ENCODE measurements at places on chromosomes 1 and 21.

DNA sequence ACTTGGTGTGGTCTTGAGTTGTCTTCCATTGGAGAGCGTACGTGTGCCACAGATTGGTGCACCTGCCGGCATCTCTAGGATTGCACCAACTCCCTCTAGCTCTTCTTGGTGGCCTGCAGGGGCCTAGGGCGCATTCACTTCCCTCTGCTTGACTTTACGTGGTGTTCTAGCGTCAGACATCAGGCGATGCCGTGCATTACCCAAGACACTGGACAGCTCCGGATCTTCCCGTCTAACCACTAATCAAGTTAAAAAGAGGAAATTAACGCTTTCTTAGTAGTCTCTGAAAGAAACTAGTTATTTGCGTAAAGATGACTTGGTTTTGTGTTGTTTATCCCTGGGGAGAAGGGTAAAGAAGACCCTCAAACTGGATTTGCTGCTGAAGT, 510 bp upstream of the IL10RB start:
- peaks cover 46% of the 10 kb centered on the region for H3K36me3 ChIP-seq
- no peaks in the 10 kb centered on the region for H3K27me3 ChIP-seq
- peak overlapping the region; percentile 76 for H3K4me3 ChIP-seq
- peak; percentile 6 for DNase-seq
- H3K4me1 ChIP-seq = peaks cover 4% of the 10 kb centered on the region
- H3K27ac ChIP-seq = no peak overlapping the region

DNA sequence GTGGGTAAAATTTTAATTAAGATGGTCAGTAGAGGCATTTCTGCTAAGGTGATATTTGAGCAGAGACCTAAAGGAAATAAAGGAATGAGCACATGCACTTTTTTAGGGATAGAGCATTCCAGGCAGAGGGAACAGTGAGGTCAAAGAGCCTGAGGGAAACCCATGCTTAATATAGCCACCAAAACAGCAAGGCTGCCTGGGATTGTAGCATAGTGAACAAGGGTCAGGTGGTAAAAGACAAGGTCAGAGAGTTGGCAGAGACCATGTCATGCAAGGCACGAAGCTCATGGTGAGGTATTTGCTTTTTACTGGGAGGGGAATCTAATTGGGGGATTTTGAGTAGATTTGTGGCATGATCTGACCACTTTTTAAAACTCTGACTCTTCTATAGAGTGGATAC, 344.6 kb upstream of the LRRC7 start:
- H3K36me3 ChIP-seq = no peaks in the 10 kb centered on the region
- H3K4me1 ChIP-seq = no peaks in the 10 kb centered on the region
- no peak overlapping the region for H3K4me3 ChIP-seq
- no peak for DNase-seq
- no peaks in the 10 kb centered on the region for H3K27me3 ChIP-seq

GRCh38 chr1:44857446-44857845, 14.4 kb upstream of the PTCH2 start:
- H3K27me3 ChIP-seq = no peaks in the 10 kb centered on the region
- H3K36me3 ChIP-seq = no peaks in the 10 kb centered on the region

DNA sequence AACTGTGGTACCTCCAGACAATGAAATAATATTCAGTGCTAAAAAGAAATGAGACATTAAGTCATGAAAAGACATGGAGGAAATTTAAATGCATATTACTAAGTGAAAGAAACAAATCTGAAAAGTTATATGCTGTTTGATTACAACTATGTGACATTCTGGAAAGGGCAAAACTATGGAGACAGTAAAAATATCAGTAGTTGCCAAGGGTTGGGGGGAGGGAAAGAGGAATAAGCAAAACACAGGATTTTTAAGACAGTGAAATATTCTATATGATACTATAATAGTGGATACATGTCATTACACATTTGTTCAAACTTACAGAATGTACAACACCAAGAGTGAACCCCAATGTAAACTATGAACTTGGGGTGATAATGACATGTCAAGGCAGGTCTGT, 38.2 kb upstream of the PKN2 start:
- peaks cover 38% of the 10 kb centered on the region for H3K4me1 ChIP-seq
- H3K36me3 ChIP-seq = no peaks in the 10 kb centered on the region
- no peaks in the 10 kb centered on the region for H3K27me3 ChIP-seq
- no peak overlapping the region for H3K27ac ChIP-seq
- DNase-seq = no peak
- H3K4me3 ChIP-seq = no peak overlapping the region

DNA sequence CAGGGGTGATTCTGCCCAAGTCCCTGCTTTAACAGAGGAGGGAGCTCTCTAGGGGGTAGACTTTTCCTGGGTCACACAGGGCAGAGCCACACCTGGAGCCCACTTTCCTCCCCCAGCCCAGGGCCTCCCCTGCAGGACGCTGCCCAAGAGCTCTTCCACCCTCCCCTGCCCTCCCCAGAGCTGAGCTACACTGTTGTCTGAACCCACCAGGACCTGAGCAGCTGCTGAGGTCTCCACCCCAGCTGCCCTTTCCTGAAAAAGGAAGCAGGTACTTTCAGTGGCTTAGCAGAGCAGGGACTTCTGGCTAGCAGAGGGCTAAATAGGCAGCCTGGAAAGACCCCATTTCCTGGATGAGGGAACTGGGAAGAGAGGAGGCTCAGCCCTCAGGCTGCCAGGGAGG, 169.3 kb upstream of the ETV3 start:
- no peak overlapping the region for H3K27ac ChIP-seq
- H3K36me3 ChIP-seq = no peaks in the 10 kb centered on the region
- H3K4me1 ChIP-seq = no peaks in the 10 kb centered on the region
- H3K4me3 ChIP-seq = no peak overlapping the region
- DNase-seq = no peak

DNA sequence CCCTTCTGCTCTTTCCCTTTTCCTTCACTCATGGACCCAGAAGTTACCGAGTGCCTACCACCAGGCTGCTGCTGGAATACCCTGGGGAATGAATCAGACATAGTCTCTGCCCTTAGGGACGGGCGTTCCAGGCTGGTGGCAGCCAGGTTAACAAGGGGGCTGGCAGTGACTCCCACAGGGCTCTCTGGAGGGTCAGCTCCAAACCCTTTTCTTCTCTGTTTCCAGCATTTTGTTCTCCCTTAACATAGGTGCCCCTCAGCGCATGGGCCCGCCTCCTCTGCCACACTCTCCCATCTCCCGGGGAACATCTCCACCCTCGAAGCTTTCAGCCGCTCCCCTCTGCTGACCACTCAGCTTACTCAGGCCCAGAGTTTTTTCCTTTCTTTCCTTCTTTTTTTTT, 62.9 kb upstream of the LRP8 start:
- H3K4me3 ChIP-seq = no peak overlapping the region
- H3K27me3 ChIP-seq = no peaks in the 10 kb centered on the region
- H3K4me1 ChIP-seq = peaks cover 6% of the 10 kb centered on the region
- no peaks in the 10 kb centered on the region for H3K36me3 ChIP-seq
- H3K27ac ChIP-seq = no peak overlapping the region

DNA sequence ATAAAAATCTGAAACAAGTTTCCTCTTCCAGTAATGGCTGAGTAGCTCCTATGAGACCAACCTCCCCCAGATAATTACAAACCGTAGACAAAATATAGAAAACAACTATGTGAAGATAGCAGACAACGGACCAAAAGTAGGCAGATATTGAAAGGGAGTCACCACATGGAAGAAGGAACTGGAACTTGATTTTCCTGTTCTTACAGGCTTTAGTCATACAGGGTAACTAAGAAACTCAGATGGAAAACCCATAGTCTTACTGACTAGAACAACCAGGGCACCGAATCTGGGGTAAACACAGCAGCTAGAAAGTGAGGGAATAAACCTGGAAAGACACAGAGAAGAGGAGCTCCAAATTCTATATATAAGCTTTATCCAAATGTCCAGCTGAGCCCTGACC, 26.0 kb downstream of the LMX1A start:
- DNase-seq = no peak
- H3K36me3 ChIP-seq = no peaks in the 10 kb centered on the region
- no peak overlapping the region for H3K4me3 ChIP-seq
- H3K27ac ChIP-seq = no peak overlapping the region
- no peaks in the 10 kb centered on the region for H3K27me3 ChIP-seq

- H3K4me3 ChIP-seq = no peak overlapping the region
- H3K36me3 ChIP-seq = no peaks in the 10 kb centered on the region
- H3K4me1 ChIP-seq = peaks cover 24% of the 10 kb centered on the region
- DNase-seq = no peak
- H3K27me3 ChIP-seq = peaks cover 57% of the 10 kb centered on the region
Measured at GRCh38 chr1:7252411-7253117, 467.3 kb downstream of the CAMTA1 start.

DNA sequence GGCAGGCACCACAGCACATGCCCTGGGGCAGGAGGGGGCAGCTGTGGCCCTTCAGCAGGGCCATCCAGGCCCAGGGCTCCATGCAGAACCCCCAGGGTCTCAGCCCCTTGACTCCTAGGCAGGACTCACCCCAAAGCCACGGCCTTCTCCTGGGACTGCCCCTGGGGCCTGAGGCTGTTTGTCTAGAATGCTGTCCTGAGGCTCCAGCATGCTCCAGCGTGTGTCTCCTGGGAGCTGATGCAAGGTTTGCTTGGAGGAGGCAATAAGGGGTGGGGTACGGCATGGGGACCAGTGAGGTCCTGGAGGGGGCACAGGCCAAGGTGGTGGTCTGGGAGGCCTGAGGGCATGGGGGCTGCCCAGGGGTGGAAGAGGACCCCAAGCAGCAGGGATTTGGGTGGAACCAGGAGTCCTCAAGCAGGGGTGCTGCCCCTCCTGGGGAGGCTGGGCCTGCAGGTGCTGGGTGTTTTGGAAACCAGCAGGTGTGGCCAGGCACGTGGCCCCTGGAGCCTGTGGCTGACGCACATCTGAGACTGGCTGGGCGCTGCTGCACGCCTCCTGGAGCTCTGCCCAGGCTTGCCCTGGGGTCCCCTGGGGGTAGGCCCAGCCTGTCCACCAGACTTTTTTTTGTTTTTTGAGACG, 7.8 kb upstream of the CALML6 start:
- DNase-seq = no peak
- H3K4me1 ChIP-seq = peaks cover 6% of the 10 kb centered on the region
- H3K4me3 ChIP-seq = no peak overlapping the region
- no peak overlapping the region for H3K27ac ChIP-seq
- no peaks in the 10 kb centered on the region for H3K36me3 ChIP-seq
- no peaks in the 10 kb centered on the region for H3K27me3 ChIP-seq
